ENCODE measurements at places on chromosomes 13 and 19.
A peak's percentile ranks its signal among the peaks of the same experiment; 100 is the strongest.

GRCh38 chr13:106998664-106999063 is 430.7 kb upstream of the ARGLU1 start:
- DNase-seq, result no peak

- DNase-seq, result no peak
Observed at GRCh38 chr13:75682326-75682725, 46.2 kb downstream of the LMO7 start.

DNA sequence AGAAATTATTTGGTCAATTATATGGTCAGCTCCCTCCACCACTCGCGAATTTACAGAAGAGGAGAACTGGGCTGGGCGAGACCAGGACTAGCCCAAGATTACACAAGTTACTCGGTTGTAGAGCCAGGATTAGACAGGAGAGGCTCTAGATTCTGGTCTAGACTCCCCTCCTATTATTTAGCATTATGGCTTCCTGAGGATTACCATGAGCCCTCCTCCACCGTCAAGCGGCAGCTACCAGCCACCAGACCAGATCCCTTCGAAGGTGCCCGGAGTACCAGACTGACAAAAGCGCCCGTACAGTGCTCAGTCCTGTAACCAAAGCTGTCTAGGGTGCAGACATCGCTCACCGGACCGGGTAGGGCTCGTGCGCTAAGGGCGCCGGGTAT is 497 bp upstream of the MLNR start:
- no peak for DNase-seq

GRCh38 chr13:65593298-65593874 is 1636.8 kb downstream of the PCDH9 start:
- no peak for DNase-seq

- no peak for DNase-seq
Observed at GRCh38 chr13:100962585-100962984, 288.0 kb upstream of the TMTC4 start.

GRCh38 chr19:16661480-16662034 is 618 bp downstream of the TMEM38A start:
- no peak for DNase-seq

DNA sequence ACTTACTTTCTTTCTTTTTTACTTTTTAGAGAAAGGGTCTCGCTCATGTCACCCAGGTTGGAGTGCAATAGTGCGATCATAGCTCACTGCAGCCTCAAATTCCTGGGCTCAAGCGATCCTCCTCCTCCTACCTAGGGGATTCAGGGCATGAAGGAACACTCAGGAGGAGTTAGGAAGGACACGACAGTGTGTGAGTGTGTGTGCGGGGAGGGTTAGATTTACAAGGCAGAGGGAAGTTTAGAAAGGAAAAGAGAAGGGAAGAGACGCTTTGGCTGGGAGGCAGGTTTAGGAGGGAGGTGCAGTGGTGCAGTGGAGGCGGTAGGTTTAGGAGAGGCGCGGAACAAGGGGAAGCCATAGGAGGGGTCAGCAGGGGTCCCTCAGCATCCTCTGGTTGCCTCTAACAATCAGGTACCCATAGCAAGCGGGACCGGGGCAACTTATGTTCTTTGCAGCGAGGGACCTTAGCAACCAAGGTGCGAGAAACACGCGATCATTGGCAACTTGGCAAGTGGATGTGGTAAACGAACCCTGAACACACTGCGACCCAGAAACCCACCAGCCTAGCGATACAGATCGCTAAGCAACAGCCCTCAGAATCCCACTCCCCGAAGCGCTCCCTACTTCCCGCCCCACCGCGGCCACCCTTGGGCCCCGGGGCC is 501 bp downstream of the SIRT2 start:
- no peak for DNase-seq

DNA sequence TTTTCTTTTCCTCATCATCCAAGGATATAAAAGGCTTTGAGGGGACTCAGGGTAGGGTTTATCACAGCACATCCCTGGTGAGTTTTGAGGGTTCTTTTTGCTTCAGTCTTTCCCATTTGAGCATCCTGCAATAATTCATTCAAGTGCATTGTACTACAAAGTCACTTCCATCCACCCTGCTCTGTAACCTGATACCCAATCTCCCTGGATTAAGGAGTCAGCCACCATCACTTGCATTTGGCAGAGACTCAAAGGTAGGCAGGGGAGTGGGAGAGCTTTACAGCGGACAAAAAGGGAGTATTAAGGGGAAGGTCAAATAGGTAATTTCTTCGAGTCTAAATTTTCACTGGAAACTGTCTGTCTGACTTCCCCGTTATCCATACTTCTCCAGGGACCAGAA is 216.1 kb upstream of the TMTC4 start:
- no peak for DNase-seq

- no peak for DNase-seq
Observed at GRCh38 chr13:25345576-25345975, 26.2 kb upstream of the ATP8A2 start.

DNA sequence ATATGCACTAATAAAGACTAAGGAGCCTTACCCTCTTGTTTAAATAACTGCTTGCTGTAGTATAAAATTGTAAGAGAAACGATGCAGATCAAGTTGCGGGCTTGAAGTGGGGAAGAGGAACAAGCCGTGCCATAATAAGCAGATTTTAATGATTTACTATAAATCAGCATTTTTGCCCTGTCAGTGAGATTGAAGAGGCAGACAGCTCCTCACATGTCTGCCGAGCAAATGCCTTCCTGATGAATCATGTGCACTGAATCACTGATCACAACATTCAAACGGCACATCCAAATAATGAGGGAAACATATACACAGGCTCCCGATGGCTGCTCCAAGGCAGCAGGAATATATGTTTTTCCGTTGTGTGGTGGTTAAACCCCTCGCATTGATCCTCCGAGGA is 282.9 kb downstream of the TSHZ3 start:
- no peak for DNase-seq

DNA sequence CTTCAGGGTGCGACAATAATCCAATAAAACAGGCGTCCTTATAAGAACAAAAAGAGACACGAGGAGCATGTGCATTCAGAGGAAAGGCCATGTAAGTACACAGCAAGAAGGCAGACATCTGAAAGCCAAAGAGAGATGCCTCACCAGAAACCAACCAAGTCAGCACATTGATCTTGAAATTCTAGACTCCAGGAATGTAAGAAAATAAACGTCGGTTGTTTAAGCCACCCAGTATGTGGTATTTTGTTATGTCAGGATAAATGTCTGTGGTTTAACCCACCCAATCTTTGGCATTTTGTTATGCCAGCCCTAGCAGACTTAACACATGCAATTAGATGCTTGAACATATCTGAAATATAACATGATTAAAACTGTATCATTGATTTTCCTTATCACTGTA is 452.0 kb downstream of the SLITRK6 start:
- no peak for DNase-seq

- peak; percentile 44 for DNase-seq
Observed at GRCh38 chr19:49272204-49272603, 52.8 kb downstream of the SLC6A16 start.

GRCh38 chr19:53642381-53643099 is 10.7 kb downstream of the DPRX start:
- DNase-seq, result no peak

DNA sequence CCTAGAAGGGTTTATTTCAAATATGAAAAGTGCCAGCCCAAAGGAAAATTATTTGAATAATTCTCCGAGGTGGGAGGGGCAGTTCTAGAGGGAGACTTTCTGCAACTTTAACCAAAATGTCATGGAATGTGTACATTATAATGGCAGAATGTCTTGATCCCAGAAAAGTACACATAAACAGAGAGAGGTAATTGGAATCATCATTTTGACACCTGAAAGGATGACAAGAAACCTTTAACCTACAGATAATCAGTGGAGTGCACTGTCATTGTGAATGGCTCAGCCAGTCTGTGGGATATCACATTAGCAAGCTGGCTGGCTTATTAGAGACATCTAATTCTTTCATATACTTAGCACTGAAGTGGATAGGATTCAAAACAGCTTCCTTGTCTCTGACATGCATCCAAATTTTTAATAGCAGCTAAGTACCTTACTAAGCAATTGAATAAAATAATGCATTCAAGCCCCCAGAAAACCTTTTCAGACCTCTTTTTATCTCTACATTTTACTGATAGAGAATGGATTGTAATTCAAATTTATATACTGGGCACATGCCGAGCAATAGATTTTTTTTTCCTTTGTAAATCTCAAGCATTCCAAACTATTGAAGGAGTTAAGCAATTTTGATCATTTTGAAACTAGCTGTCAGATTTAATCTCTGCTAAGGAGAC is 468.6 kb downstream of the COG6 start:
- no peak for DNase-seq

DNA sequence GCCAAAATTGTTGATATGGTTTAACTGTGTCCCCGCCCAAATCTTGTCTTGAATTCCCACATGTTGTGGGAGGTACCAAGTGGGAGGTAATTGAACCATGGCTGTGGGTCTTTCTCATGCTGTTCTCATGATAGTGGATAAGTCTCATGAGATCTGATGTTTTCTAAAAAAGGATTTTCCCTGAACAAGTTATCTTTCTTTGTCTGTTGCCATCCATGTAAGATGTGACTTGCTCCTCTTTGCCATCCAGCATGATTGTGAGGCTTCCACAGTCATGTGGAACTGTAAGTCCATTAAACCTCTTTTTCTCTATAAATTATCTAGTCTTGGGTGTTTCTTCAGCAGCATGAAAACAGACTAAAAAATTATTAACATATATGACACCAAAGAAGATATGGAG is 986.7 kb upstream of the MIR17HG start:
- no peak for DNase-seq

- no peak for DNase-seq
Observed at GRCh38 chr19:50638600-50638999, 1.1 kb downstream of the SYT3 start.

DNA sequence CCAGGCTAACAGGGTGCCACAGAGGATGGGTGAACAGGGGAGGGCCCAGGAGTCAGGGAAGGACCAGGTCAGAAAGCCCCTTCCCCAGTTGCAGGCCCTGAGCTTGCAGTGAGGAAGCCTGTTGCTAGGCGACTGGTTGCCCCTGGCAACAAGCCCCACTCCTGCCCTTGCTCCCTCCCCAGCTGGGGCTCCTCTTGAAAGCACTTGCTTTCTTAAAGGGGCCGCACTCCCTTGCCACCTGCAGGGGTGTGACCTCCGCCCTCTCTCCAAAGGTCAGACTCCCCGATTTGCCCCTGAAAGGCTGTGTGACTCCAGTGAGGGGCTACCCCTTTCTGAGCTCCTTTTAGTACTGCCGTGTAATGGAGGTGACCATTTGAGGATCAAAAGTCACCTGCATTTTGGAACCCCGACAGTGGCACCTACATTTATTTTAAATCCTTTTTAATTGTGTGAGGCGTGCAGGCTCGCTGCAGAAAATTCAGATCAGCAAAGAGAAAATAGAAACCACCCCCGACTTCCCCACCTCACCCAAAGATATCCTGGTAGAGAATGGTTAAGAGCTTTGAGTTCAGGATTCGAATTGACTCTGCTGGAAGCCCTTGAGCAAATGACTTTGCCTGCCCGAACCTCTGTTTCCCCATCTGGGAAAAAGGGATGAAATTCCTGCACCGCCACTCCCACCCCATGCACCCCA is 4.8 kb downstream of the FCHO1 start:
- DNase-seq, result peak; percentile 58

DNA sequence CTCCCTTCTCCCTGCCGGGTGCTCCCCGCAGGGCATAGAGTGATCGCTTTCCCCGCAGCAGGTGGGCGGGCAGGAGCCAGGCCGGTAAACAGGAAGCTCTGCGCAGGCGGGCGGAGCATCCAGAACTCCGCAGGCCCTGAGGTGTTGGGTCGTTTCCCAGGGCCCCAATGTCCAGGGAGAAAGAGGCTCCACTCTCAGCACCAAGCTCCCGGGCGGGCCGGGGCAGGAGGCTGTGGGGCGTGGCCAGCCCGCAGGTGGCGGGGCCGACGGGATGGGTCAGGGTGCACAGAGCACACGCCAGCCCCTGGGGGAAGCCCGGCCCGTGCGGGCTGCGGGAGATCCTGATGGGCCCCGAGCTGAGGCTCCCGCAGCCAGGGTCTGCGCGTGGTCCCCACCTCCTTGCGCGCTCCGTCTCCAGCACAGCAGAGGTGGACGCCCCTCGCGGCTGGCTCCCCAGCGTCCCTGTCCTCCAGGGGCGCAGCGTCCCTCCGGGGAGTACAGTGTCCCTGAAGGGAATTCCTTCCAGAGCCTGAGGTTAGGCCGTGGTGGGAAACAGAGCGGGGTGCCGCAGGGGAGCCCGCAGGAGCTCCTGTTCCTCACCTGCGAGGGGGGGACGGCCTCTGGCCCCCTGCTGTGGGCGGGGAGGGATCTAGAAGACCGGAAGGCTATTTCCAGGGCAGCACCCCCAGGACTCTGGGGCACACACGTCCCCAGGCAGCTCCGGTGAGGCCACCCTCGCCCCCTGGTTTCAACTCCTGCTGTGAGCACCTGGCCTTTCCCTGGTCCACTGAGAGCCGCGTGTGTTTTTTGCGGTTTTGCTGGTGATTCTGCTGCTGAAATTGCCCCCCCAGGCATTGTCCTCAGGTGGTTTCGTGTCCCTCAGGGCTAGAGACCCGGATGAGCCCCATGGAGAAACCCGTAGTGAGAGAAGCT is 12.2 kb downstream of the PIP5K1C start:
- DNase-seq, result no peak

DNA sequence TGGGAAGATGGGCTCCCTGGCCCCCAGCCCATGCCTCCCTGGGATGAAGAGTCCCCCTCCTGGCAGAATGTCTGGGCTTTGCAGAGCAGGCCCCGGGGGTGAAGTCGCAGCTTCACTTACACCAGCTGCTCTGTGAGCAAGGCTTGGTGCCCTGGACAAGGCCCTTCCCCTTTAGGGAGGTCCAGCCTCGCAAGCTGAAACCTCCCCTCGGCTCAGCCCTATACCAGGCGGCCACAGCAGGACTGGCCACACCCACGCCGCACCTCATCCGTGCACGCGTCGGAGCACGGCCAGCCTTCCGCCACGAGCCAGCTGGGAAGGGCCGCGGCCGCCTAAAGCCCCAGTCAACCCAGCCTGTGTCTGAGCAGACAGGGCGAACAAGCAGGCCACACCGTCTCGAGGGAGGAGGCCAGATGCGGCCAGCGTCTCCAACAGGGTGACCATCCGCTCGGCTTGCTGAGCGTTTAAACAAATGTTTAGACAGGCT is 83.2 kb upstream of the MCF2L start:
- peak; percentile 88 for DNase-seq

DNA sequence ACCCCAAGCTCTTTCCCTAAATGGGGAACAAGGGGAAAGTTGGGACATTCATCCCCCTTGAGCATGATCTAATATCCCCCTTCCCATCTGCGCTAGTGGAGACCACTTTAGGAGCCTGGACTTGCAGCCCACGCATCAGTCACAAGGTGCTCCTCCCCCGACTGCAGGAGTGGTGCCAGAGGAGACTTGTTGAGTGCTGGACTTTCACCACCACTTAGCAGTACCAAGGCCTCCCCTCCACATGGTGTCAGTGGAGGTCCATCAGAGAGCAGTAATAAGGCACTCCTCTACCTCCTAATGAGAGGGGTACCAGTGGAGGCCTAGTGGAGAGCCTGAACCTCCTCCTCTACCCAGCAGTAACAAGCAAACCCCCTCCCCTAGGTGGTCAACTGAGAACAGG is 22.5 kb downstream of the CAB39L start:
- no peak for DNase-seq

DNA sequence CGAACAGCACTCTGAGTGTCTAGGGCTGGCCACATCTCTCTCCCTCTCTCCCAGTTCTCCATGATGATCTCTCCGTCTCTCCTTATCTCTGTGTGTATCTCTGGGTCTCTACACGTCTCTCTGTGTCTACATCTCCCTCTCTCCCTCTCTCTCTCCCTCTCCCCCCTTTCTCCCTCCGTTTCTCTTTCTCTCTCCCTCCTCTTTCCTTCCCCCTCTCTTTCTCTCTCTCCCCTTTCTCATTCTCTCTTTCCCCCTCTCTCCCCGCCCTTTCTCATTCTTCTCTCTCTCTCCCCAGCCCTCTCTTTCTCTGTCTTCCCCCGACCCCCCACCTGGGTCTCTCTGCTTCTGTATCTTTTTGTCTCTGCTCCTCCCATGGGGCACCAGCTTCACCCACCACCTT is 21.3 kb upstream of the TNFAIP8L1 start:
- DNase-seq, result no peak

Data from NCI-H226 (cell line).